ENCODE measurements at places on chromosomes 4 and X.

DNA sequence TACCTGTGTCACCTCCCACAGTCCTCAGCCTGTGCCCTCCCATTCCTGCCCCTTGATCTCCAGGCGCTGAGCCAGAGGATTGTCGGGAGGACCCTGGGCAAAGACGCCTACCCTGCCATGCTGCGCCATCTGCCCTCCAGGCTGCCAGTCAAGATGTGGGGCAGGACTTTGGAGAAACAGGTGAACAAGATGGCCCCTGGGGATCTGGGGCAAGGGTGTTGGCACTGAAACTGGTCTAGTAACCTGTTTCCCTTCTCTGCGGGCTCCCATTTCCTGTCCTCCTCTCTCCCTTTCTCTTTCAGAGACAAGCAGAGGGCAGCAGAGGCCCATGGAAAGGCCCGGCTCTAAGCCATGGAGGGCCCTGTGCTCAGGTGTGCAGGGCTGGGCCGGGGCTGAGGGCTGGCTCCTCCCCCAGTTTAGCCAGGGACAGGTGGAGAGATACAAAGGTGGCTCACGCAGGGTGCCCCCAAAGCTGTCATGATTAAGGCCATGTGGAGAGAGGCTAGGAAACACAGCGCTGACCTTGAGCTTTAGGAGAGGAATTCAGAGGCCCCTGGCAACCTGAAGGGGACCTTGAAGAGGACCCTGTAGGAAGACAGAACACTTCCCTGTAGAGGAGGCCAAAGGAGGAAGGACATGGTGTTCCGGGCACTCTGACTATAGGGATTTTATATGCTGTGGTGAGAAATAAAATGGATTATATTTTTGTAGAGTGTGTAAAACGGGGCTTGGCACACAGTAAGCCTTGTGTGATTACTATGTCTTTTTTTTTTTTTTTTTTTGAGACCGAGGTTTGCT is at the start of gene GLOD5:
Gene GLOD5 (plus strand): TSS at position 74 of the 798 bp plus-strand sequence. CDS start 44 bp downstream, at position 118.
- DNase-seq, result peak; percentile 5

DNA sequence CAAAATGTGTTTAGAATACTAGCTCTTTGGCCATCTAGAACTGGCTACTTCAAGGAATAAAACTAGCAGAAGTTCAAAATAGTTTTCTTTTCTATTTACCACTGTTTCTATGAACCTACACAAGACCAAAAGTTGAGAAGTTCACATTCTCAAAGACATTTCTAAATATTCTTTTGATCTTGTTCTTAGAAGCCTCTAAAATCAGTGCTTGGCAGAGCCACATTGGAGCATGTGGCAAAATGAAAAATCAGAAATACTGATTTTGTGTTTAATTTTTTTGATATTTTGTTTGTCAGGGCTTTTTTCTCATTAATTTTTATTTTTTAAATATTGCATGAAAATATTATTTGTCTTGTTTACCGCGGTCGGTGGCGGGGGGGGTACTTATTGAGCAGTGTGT is 853.8 kb upstream of the INTU start:
- DNase-seq, result no peak

- DNase-seq, result no peak
Measured at GRCh38 chr4:77905651-77906263, 43.1 kb downstream of the MRPL1 start.

- DNase-seq, result no peak
Measured at GRCh38 chr4:3251691-3252479, 2.9 kb downstream of the MSANTD1 start.

- DNase-seq, result no peak
Measured at GRCh38 chr4:54840430-54840829, 182.7 kb downstream of the KIT start.

DNA sequence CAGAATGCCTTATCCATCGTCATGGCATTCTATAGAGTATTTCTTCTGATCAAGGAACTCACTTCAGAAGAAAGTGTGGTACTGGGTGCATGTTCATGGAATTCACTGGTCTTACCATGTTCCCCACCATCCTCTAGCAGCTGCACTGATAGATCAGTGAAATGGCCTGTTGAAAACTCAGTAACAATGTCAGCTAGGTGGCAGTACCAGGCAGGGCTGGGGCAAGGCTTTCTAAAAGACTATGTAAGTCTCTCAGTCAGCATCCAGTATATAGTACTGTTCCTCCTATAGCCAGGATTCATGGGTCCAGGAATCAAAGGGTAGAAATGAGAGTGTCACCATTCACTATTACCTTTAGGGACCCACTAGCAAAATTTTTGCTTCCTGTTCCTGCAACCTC is 15.8 kb upstream of the LDB2 start:
- no peak for DNase-seq

DNA sequence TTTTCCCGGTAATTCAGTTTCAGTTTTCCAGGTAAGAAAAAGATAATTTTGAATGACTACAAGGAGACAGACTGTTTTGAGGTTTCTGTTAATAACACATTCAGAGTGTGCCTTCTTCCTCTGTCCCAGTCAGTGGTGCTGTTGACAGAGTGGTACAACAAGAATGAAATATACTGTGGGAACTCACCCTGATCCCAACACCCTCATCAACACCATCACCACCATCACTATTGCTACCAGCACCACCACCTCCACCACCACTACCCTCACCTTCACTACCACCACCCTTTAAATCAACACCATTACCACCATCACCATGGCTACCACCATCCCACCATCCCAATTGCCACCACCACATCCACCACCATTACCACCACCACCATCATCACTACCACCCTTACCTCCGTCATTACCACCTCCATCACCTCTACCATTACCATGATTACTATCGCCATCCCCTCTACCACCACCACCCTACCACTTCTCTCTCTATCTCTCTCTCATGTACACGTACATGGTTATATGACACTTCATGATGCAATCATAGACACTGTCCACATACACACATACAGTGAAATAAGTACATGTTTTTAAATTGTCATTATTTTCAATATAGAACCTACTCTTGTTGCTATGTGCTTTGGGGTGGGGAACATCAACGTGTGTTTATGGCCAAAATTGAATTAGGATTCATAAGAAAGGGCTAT is 91.5 kb downstream of the MAMLD1 start:
- DNase-seq, result no peak

GRCh38 chr4:144591401-144591800 is 54.6 kb upstream of the HHIP start:
- no peak for DNase-seq

DNA sequence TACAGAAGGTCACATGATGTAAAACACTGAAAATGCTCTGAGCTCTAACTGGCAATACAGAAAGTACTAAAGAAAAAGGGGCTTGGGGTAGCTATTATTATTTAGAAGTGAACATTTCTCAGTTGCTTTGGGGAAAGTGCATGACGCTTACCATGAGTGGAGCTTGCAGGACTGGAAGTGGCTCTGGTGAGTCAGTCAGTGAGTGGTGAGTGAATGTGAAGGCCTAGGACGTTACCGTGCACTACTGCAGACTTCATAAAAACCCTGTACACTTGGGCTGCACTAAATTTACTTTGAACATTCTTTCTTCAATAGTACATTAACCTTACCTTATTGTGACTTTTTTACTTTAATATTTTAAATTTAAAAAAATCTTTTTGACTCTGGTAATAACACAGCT is 89.3 kb upstream of the ENPP6 start:
- no peak for DNase-seq

DNA sequence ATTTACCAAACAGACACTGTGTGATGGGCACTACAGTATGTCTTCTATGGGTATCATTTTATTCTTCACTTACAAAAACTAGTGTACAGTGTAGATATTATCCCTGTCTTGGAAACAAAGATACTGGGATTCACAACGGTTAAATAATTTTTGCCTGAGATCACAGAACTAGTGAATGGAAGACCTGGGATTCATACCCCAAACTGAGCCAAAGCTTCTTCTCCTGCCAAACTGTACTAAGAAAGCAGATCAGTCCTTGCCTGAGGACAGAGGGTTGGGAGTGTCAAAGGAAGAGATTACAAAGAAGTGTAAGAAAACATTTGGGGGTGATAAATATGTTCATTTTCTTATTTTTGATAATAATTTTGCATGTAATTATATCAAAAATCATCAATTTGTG is 43.1 kb downstream of the PPA2 start:
- no peak for DNase-seq

GRCh38 chr4:135177321-135177720 is 975.7 kb upstream of the PABPC4L start:
- DNase-seq, result no peak

GRCh38 chrX:139844884-139845283 is 88.0 kb downstream of the ATP11C start:
- DNase-seq, result no peak

DNA sequence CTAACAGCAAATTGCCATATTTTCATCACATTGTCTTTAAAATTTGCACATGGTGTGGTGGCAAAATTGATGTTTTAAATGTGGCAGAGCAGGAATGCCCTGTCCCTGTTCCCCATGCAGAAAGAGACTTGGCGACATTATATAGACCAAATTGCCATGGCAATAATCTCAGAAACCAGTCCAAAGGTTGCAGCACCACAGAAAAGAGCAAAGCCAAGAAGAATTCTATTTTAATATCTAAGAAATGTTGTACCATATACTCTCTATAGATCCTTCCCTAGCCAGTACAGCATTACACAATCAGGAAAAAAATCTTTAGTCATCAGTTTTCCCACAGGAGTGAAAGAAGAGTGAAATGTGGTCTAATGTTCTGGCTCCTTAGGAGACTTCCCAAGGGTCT is 80.0 kb downstream of the UGT2B28 start:
- no peak for DNase-seq

DNA sequence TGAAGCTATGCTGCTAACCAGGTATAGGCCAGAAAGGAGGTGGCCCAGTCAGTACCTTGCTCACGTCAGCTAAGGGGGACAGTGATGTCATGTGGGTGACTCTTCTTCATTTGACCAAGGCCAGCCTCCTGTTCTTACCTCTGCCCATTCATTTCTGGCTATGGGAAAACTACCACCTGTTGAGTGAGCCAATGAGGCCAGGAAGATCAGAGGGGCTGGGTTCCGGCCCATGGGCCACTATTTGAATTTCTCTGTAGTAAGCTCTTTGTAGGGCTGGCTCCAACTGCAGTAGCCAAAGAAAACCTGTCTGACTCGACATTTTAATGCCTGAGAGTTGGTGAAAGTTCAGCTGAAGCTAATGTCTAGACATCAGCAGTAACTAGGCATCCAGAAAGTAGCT is 102.6 kb downstream of the AKAP4 start:
- no peak for DNase-seq

DNA sequence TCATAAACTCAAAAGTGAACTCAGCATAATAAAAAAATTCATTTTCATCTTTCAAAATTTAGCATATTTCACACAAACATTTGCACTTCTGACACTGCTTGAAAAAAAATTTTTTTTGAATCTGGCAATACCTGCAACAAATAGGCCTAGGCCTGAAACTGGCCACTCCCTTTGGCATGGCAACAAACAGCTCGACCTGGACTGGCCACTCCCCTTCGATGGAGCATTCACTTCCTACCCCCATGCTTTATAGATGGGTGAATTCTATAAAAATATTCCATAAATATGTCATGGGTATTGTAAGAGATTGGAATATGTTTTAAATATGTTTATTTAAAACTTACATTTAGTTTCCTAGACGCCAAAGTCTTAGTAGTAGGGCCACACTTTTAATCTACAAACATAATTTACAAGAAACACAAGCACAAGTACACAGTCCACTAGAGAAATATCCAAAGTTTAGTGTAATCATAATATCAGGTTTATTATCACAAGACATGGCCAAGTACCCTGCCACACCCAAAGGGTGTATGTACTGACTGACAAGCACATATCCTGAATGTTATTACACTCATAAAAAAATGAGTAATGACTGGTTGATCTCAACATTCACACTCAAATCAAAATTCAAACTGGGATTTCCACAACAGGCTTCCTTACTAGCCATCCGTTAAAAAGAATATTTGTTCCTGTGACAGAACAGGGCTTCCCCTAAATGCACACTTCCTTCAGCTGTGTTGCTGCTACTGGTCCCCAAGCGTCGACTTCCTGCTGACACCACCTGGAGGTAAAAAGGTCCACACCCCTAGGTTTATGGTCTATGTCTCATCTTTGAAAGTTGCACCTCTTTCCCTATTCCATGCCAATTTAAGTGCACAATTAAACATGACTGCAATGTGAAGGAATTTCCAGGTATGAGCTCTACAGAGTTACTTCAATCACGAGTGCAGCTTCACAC is 271.5 kb downstream of the NR3C2 start:
- DNase-seq, result no peak

DNA sequence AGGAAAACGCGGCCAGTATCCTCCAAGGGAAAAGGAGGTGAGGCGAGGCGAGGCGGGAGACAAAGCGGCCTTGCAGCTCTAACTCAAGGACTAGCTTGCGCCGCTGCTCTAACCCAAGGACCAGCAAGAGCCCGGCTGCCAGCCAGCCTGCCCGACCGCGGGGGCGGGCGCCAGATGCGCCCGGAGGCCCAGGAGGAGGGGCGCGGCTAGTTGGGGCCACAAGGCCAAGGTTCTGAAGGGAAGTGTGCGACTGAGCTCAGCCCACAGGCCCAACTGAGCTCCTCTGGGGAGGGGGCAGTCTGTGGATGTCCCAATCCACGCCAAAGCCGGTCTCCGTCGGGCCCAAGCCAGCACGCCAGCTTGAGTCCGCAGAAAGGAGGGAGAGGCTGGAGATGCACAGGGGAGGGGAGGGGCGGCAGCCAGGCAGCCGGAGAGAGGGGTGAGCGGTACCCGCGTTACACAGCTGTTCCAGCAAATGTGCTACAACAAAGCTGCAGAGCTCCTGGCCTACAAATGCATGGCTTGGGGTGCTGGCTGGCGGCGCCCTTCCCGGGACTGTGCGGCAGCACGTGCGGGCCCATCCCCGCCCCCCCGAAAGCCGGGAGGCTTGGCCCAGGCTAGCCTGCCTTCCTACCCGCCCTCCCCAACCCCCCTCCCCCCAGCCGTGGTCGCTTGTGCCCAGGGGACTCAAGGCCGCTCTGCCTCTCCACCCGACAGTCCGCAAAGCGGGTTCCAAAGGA is 637 bp downstream of the AMER1 start:
- DNase-seq, result peak; percentile 41

GRCh38 chr4:16670727-16671126 is 227.7 kb downstream of the LDB2 start:
- no peak for DNase-seq

GRCh38 chr4:35933901-35934300 is 310.4 kb downstream of the ARAP2 start:
- no peak for DNase-seq

DNA sequence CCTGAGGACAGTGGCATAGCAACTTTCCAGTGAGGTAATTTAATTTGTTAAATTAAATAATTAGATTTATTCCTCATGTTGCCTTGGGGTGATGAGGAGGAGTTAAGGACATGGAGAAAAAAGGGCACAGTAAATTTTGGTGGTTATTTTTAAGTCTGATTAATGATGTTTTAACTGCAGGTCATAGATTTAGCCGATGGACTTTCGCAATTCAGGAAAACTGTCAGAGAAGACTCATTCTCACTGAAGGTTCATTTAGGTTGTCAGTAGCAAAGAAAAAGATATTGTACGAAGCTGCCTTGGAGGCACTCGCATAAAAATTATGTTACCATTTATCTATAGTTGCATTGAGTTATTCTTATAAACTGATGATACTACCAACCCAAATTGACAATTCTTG is 164.2 kb upstream of the PITX2 start:
- DNase-seq, result no peak

- no peak for DNase-seq
Measured at GRCh38 chr4:61335241-61335763, 135.2 kb downstream of the ADGRL3 start.

Data from CD4-positive, alpha-beta T cell treated with Interleukin-17A for 4 hours (primary cell).